ENCODE measurements at places on chromosomes 6 and 20.
A peak's percentile ranks its signal among the peaks of the same experiment; 100 is the strongest.

GRCh38 chr6:123901436-123901835 is 97.8 kb downstream of the NKAIN2 start:
- no peak for DNase-seq

DNA sequence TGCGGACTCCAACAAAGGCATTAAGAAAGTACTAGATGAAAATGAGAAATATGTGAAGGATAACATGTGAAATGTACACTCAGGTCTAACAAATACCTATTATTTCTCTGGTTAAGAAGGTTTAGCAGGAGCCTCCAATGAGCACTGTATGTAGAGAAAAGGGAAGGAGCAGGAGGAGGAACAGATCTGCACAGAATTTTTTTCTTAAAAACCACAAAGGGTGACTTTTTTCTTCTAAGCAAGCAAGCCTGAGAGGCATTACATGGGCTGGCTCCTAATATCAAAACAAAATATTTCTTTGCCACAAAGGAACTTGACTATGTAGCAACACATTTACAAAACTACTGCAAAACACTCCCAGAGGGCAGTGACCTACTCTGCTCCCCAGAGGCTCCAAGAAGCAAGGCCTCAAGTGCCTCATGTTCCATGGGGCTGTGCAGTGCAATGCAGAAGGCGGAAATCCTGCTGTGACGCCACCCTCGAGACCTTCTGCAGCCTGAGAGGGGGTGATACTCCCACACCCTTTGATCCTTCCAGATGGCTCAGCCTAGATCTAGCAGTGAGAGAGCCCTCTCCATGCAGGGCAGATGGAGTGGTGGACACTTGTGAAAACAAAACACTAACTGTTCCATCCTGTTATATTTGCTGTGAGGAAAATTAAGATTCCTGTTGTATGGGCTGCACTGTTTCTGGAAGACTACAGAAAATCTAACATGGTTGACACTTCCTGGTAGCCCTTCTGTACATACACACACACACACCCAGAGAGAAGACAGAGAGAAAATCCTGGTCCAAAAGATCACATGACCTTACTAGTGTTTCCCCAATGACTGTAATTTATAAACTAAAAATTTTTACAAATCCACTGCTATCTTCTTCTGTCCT is 36.0 kb upstream of the SMIM29 start:
- DNase-seq = no peak

- no peak for DNase-seq
Observed at GRCh38 chr20:24418731-24419130, 50.7 kb upstream of the SYNDIG1 start.

DNA sequence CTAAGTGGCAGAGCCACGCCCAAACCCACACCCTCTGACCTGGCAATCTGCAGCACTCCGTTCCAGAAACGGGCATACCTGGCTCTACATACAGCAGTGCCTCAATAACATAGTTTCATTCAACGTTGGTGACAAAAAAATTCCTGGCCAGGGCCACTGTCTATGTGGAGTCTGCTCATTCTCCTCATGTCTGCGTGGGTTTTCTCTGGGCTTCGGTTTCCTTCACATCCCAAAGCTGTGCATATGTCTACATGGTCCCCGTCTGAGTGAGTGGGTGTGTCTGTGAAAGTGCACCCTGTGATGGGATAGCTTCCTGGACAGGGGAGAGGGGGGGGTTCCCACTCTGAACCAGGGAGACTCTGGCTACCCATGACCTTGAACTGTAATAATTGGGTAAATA is 2.1 kb downstream of the KIAA0319 start:
- no peak for DNase-seq

DNA sequence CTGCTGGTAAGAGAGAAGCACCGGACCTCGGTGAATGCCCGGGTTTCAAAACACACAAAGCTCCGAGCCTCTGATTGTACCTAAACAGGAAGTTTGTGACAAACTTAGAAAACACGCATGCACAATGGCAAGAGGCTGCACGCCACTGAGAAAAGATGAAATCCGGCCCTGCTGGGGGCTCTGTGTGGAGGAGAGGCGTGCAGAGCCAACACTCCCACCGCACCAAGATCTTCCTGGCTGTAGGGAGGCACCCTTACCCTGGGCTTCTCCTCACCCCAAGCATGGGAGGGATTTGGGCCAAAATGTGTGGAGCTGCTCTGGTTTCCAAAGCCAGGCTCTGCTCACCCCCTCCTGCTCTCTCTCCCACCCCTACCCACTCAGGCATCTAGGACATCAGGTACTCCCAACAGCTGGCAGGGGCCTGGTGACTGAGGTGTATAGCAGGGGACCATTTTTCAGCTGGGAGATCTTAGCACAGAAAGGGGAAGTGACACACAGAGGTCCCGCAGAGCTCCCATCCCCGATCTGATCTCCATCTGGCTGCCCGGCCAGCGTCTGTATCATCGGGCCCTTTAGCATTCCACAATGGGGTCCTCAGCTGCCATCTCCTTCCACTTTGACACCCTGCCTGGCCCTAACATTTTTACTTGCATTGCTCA is 84.2 kb downstream of the TRERF1 start:
- DNase-seq = no peak

DNA sequence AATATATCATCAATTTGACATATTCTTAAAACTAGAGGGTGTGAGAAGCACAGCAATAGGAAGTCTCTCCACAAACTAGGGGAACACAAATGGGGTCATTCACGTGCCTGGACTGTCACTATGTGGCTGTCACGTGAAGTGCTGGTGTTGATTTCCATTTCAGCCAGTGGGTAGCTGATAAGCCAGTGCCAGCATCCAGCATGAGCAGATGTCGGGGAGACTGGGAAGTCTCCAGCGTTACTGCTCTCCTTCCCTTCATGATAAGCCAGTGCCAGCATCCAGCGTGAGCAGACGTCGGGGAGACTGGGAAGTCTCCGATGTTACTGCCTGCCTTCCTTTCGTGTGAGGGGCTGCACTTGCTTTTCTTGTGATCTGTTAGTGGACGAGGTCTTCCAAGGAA is 5.6 kb upstream of the SLC17A9 start:
- no peak for DNase-seq

- no peak for DNase-seq
Observed at GRCh38 chr6:90107771-90108282, 188.8 kb downstream of the BACH2 start.

DNA sequence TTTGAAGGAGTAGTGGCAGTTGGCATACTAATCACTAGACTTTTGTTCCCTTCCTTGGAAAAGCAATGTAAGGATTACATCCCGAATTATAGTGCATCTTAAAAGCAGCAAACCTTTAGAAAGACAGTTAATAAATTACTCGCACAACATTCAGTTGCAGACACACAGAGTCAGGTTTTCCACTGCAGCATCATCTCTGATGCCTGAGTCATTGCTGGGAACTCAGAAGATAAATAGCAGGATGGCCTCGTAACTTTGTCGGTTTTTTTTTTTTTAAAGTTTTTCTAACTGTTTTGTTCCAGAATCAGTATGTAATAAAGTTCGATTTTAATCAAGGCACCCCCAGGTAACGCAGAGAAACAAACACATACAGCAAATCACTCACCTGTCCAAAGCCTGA is 34.3 kb downstream of the GJA10 start:
- DNase-seq = no peak

DNA sequence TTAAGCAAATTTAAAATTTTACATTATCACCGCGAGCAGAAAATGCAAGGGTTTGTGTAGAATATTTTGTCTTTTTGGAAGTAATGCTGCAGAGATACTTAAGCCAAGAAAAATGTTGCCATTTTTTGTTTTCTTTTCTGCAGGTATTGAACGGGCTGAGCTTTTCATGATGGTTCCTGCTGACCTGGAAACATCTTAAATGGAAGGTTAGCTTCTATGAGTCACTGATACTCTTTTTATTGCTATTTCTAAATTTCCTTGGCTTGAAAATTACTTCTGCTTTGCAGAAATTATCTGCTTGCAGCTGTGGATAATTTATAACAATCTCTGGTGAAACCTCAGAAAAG is 12.7 kb downstream of the SYTL3 start:
- DNase-seq = no peak

- DNase-seq = no peak
Observed at GRCh38 chr6:138719011-138719635, 54.4 kb upstream of the CCDC28A start.

GRCh38 chr20:60016406-60016805 is 58.2 kb downstream of the CDH26 start:
- DNase-seq = no peak

DNA sequence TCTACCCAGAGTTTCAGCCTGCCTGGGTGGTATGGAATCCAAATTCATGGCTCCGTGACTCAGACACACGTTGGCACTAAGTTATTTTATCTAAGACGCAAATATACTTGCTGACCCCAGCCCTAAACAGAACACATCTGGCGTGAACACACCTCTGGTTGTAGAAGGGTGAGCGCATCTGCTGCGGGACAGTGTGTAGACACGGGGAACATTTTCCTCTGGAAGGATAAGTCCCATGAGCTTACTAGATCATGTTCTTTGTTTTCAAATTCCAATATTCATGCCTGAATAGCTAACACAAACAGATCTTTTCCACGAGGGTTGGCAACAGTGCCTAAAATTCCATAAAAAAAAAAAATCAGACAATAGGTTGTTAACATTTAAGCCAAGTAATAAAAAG is 87.8 kb downstream of the TMEM170B start:
- no peak for DNase-seq

- peak; percentile 33 for DNase-seq
Observed at GRCh38 chr20:12699374-12700228, 309.2 kb upstream of the SPTLC3 start.

- DNase-seq = no peak
Observed at GRCh38 chr6:1325461-1326309, 13.8 kb downstream of the FOXQ1 start.

DNA sequence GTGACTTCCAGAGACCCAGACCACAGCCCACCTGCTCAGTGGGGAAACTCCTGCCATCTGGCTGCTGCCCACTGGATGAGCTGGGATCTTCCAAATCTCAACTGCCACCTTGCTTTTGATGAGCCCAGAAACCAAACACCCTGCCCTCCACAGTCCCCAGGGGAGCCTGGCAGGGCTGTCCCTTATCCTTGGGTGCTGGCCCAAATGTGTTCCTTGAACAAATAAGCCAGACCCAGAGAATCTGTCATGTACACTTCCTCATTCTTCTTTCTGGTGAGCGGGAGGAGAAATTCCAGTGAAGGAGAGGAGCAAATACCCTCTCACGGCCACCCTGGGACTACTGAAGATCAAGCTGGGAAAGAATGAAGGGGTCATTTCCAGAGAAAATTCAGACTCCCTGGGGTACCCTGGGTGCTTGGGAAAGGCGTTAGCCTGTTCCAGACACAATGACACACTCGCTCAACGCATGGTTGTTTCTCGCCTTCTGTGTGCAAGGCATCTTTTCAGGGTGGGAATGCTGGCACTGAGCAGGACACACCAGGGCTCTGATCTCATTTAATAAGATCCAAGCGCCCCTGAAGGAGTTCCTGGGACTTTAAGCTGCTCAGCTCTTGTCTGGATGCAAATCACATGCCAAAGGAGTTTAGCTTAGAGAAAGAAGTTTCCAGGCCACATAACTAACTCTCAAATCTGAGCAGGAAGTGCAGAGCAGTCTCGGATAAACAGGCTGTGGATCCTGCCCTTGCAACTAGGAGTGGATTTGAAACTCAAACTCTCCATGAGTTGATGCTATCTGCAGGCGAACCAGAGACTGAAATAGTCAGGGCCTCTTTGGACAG is 38.5 kb downstream of the PXDC1 start:
- no peak for DNase-seq
